ENCODE measurements at places on chromosomes 4 and X.

DNA sequence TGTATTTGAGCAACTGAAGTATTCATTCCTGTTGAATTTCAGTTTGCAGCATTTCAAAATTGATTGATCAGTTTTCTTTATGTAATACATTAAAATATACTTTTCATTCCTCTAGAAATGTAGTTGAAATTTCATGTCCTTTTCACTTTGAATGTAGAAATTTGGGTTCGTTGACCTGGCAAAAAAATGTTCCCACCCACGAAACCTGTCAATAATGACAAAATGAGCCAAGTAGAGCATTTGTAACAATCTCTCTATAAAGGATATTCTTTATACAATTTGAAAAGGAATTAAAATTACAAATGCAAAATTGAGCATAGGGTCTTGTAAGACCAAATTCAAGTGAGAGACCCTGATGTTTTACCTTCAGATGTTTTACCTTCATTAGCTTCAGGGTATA lies 283.9 kb downstream of the ANKRD50 start:
- no peak for DNase-seq

DNA sequence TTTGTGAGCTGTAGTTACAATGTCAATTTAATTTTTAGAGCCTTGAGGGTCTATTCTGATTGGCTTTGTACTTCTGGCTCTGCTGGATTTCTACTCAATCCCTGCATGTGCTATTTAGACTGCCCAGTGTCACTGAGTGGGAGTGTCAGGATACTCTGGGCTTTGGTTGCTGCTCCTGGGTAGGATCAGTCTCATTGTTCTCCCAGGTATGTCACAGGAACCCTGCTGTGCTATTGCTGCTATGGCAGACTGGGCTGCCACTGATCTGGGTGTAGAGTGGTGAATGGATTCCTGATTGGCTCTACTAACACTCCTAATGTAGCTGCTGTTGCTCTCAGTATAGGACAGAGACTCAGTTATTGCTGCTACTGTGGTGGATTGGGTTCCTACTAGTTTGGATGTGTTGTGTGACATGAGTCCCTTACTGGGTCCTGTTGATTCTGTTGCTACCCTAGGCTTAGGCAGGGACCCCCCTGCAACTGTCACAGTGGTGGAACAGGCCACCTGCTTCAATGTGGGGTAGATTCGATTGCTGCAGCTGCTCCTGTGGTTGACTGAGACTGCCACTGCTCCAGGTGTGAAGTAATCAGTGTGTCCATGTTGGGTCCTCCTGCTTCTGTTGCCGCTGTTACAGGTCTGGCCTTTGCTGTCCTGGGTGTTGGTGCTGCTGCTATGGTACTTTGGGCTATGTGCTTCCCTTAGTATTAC lies 707.8 kb upstream of the AMOT start:
- DNase-seq, result no peak

- no peak for DNase-seq
Measured at GRCh38 chrX:127457161-127457560, 595.0 kb downstream of the ACTRT1 start.

DNA sequence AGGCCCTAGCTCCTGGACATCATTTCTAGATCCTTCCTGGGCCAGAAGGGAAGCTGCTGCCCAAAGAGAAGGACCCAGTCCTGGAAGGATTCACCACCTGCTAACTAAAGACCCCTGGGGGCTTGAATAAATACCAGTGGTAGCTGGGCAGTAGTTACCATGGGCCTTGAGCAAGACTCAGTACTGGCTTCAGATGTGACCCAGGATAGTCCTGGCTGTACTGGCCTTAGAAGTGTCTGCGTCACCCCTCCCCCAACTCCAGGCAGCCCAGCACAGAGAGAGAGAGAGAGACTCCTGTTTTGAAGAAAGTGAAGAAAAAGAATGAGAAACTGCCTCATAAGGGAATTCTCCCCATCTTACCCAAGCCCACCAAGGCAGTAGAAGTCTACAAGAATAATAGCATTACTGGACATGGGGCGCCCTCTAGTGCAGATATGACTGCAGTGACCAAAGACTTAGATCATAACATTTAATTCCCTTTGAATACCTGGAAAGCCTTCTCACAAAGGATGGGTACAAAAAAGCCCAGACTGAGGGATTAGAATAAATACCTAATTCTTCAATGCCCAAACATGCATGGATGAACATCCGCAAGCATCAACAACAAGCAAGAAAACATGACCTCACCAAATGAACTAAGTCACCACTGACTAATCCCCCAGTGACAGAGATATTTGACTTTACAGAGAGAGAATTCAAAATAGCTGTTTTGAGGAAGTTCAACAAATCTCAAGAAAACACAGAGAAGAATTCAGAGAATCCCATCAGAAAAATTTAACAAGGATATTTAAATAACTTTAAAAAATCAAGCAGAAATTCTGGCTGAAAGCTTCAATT lies 171.8 kb downstream of the HNRNPD start:
- no peak for DNase-seq

- no peak for DNase-seq
Measured at GRCh38 chr4:125789023-125789422, 474.3 kb downstream of the FAT4 start.

DNA sequence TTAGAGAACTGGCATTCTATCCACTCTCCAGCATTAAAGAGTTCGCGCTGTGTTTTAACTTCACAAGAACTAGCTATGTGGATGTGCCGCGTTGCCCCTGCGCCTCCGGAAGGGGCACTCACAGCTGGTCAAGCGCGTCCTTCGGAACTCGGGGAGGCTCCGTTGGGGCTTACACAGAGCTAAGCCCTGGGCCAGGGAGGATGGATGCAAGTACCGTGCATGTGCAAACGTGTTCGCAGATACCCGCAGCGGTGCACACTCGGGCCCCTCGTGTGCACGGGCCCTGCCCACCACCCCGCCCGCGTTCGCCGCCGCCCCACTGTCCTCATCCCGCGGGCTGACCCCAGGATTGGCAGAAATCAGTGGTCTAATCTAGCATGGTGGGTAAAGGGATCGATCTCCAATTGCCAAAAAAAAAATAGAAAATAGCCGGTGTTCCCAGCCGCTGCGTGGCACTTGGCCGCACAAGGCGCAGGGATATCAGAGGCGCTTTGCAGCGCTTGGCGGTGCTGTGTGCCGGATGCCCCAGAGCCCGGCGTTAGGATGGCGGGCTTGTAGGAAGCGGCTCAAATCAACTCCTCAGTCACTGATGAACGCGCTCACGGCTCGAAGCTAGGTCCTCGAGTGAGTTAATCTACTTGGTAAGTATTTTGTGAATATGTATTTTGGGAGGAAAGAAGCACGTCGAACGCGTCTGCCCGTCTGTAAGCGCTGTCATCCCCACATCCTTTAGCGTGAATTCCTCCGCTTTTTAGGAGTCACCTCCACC lies 989 bp upstream of the PCDH10 start:
- DNase-seq, result no peak
